Activated T-cell treated with anti-CD3 and anti-CD28 coated beads, Interleukin-2, amount 50 U/mL, for 1 hour (primary cell): ENCODE measurements at places on chromosomes 5 and 9.

- no peak for DNase-seq
These were observed 76.1 kb downstream of the HMHB1 start for GRCh38 chr5:143887903-143888665.

GRCh38 chr5:40206030-40206429 lies 473.7 kb upstream of the PTGER4 start:
- DNase-seq = no peak

GRCh38 chr5:124581738-124582560 lies 164.5 kb downstream of the ZNF608 start:
- no peak for DNase-seq

GRCh38 chr9:22056402-22056801 lies 47.3 kb upstream of the CDKN2B start:
- DNase-seq = no peak

- DNase-seq = no peak
These were observed 84.3 kb downstream of the MED27 start for GRCh38 chr9:131995382-131995781.

GRCh38 chr9:94649100-94649819 lies 9.9 kb upstream of the FBP1 start:
- DNase-seq = no peak

DNA sequence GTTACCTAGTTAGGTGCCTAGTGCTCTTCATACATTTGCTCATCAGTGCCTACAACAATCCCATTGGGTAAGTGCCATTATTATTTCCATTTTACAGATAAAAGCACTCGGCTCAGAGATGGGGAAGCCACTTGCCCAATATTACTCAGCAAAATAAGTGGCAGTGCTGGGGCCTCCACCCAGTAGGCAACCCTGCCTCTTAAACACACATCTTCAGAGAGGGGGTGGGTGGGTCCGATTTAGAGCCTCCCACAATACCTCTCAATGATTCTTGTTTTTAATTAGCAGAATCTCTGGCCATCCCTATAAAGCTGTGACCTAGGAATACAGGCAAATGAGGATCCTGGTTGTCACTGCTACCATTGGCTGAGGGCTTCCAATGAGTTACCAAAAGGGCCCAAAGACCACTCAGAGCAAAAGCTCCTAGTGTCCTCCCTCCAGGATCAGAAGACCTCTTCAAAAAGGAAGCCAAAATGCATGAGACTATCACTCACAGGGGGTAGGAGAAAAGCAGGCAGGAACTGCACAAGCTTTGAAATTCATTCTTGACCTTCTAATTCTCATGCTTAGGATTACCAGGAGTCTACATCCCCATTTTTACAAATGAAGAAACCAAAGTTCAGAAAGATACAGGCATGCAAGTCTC lies 36.1 kb upstream of the UBE2D2 start:
- no peak for DNase-seq

DNA sequence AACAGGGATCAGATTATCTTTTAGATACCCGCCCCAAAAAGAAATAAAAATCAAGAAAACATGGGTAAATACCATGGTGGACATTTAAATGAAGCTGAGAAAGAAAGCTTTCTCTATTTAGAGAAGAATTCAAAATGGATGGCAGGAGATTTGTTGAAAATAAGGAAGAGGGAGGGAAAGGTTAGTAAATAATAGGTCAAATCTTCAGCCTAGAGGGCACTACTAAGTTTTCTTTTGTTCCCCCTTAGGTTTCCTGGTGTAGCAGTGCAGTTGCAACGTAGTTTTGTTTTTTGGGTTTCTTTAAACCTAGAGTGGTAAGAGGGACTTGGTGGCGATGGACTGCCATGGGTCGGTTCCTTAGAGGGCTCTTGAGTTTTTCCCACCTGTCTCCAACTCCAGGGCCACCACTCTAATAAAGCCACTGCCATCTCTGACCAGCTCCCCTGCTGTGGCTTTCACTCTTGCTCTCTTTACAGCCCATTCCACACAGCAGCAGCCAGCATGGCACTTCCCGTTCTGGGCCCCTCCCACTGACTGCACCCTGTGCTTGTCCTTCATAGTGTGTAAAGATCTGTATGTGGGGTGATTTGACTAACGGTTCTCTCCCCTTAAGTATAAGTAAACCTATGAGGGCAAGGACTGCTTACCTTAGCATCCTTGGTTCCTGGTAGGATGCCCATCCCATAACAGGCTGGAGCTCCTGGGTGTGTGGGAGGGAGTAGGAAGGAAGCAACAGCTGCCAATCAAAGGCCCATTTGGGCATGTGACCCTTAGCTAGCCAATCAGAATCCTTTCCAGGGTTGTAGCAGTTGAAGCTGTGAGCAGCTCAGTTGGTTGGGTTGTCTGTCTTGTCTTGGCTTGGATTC lies 118.3 kb downstream of the SLC1A3 start:
- DNase-seq = peak; percentile 30

- DNase-seq = no peak
These were observed 5.9 kb upstream of the AHRR start for GRCh38 chr5:315488-316209.

- no peak for DNase-seq
These were observed 67.4 kb downstream of the CTSL start for GRCh38 chr9:87793292-87793691.

DNA sequence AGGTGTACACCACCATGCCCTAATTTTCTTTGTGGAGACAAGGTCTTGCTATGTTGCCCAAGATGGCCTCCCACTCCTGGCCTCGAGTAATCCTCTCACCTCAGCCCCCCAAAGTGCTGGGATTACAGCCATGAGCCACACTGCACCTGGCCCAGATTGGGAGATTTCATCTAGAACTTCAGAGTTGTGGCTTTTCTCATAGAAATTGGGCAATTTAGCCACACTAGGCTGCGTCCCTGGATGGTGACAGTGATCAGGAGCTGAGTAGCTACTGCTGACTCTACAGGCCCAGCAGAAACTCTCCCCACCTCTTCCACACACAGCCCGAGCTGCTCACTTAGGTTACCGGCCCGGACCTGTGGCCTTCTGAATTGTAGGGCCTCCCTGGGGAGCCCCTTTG lies 7.7 kb downstream of the PFN3 start:
- no peak for DNase-seq

GRCh38 chr9:120197605-120198004 lies 382.4 kb downstream of the CDK5RAP2 start:
- no peak for DNase-seq

- no peak for DNase-seq
These were observed 137.9 kb downstream of the SEC61B start for GRCh38 chr9:99360026-99360425.
